Pulmonary artery endothelial cell (primary cell): ENCODE measurements at places on chromosomes 12 and 14. TPM values are rescaled to one million over a fixed set of nuclear protein-coding genes. Genes with fewer than 3 reads are reported as not detected.

RAB21 gene
- total RNA-seq = 28.8 and 50.8 TPM in 2 replicates

PYM1 gene
- 25.1 and 32.0 TPM in 2 replicates for total RNA-seq

SERPINA10 gene
- total RNA-seq = not detected in 2 replicates

ASCL1 gene
- total RNA-seq = not detected in 2 replicates

CMA1 gene
- not detected in 2 replicates for total RNA-seq

PPFIA2 gene
- total RNA-seq = 0.40 TPM in 1 of 2 replicates, not detected in the other

CLEC4A gene
- 0.13 TPM in 1 of 2 replicates, not detected in the other for total RNA-seq
